Activated CD4-positive, alpha-beta T cell treated with anti-CD3 and anti-CD28 coated beads, Interleukin-2, amount 10 ng/mL, durations not matched to agents 24 days and 14 days (primary cell): ENCODE measurements at places on chromosomes 1 and 21. TPM values are rescaled to one million over a fixed set of nuclear protein-coding genes. Genes with fewer than 3 reads are reported as not detected.

- no peak for DNase-seq
Observed at GRCh38 chr1:107633596-107633995, 331.4 kb downstream of the VAV3 start.

DNA sequence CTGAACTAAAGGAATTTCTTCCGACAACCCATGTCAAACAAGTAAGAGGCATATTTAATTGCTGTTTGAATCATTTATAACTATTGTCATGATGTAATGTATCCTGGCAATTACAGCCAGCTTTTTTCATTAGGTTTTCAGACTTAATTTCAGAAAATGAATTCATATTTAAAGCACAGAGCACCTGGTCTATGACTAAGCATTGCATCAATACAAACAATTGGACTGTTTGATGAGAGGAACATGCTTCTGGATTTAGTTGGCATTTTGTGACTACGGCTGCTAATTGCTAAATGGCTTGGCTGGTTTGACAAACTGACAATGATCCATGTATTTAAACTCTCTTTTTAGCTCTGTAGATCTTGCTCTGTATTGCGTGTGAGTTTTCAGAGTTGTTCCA lies 853.4 kb downstream of the NCAM2 start:
- no peak for DNase-seq

DNA sequence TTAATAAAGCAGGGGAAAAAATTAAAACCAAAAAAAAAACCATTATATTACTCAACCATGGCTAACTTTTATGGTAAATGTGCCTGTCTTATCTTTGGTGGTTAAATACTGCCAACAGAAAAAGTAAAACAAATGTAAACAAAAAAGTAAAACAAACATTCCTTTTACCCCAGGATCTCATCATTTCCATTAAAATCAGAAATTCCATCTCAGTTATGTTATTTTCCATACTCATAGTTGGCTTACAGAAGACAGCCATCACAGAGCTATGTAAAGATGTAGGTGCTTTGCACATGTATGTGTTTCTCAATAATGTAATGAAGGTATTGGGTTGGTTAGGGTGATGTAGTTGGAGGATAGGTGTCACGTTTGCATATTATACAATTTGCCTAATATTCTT lies 185.0 kb downstream of the KCNK2 start:
- no peak for DNase-seq

GRCh38 chr1:215056584-215056983 lies 26.0 kb upstream of the KCNK2 start:
- DNase-seq = no peak

DNA sequence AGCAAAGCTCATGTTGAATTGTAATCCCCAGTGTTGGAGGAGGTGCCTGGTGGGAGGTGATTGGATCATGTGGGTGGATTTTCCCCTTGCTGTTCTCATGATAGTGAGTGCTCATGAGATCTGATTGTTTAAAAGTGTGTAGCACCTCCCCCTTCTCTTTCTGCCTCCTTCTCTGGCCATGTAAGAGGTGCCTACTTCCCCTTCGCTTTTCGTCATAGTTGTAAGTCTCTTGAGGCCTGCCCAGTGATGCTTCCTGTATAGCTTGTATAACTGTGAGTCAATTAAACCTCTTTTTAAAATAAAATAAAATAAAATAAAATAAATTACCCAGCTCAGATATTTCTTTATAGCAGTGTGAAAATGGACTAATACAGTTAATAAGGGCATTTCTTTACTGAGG lies 1025.7 kb downstream of the PLA2G4A start:
- DNase-seq = no peak

DNA sequence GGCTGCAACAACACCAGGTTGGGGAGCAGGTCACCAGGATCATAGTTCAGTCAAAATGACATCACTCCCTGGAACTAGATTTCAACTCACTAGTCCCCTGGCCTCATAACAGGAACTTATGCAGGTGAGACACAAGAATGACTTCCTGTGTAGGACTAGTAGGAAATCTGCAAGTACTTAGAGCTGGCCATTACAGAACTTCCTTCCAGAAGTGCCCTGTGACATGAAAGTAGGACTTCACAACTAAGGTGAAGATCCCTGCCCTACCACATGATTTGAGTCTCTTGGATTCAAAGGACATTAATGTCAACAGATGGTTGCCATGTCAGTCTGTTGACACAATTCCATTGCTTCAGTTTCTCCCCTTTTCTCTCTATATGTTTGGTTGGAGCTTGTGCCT lies 223.1 kb downstream of the RPS6KC1 start:
- DNase-seq = no peak

GRCh38 chr1:47629201-47629600 lies 191.4 kb downstream of the FOXD2 start:
- DNase-seq = no peak

The RPE65 gene
- not detected in 2 replicates for total RNA-seq

The PCBP3 gene
- total RNA-seq = 7.5 and 9.7 TPM in 2 replicates

The BEST4 gene
- 0.77 and 0.83 TPM in 2 replicates for total RNA-seq

The L1TD1 gene
- total RNA-seq = not detected in 2 replicates
